ENCODE measurements at places on chromosomes 16 and 17.

GRCh38 chr17:58337600-58338453 lies 9.2 kb upstream of the TSPOAP1 start:
- no peak for DNase-seq

DNA sequence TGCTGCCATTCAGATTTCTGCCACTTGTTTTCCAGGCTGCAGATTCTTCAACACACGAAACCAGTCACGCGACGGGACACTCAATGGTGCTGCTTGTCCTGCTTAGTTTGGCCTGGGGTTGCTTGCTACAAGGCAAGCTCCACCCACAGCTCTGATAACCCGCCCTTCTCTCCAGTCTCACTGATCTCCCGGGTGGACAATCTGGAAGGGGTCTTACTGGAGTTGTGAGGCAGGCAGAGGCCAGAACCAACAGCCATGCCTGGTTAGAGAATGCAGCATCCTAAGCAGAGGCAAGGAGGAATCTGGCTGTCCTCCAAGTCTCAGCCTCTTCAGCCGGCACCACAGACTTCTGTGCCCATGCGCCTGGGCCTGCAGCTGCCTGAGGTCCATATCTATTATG lies 119.1 kb downstream of the KCNJ12 start:
- DNase-seq = no peak

DNA sequence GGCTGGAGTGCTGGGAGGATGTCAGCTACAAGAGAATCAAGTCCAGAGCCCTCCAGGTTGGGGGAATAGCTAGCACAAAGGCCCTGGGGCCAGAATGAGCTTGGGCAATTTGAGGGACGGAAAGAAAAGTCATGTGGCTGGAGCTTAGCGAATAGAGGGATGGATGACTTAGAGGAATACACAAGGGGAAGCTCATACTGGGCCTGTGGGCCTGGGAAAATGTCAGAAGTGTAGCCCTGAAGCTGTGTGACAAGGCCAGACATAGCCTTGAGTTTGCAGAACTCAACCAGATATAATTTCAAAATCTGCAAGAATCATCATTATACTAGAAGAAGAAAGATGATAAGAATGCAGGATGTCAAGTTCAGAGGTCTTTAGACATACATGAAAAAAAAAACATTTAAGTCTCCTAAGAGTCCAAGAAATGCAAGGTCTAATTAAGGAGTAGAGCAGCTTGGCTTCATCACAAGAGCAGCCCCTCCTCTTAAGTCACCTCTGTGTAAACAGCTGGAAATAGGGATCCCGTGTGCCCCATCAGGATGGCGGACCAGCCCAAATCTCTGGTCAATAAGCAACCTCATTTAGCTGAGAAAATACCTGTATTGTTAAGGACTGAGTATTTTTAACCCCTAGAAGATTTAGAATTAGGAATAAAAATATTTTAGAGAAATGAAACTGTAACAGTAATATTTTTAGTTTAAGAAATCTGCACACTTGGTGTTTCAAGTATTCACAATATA lies 66.6 kb downstream of the ABCC12 start:
- no peak for DNase-seq

- DNase-seq = no peak
These were observed 140.5 kb downstream of the CACNG3 start for GRCh38 chr16:24396350-24397271.

- DNase-seq = peak; percentile 14
These were observed 80.8 kb upstream of the CRHR1 start for GRCh38 chr17:45703348-45703747.

DNA sequence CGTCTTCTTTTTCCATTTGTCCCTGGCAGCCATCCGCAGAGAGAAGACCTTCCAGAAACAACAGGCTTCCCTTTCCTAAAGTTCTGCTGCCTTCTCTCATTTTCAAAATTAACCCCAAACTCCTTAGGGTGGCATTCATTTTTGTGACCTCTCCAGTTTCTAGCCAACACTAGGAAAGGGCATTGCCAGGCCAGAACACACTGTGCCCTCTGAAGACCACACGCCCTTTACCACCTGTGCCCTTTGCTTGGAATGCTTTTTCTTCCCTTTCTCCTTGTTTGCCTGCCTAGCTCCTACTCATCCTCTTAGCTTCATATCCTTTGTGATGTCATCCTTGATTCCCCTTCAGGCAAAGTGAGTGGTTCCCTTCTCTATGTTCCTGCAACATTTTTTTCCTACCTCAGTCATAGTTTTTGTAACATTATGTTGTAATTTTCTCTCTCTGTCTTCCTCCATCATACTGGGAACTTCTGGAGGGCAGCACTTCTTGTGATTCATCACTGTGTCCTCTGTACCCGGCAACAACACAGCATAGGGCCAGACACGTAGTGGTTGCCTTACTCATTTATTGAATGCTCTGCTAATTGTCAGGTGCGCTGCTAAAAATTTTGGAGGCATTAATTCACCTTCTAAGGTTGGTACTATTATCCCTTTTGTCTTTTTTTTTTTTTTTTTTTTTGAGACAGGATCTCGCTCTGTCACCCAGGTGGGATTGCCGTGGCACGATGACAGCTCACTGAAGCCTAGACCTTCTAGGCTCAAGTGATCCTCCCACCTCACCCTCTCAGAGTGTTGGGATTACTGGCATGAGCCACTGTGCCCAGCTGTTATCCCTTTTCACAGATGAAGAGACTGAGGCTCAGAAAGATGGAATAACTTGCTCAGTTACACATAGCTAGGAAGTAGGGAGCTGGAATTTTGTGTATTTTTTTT lies 1.0 kb downstream of the KAT8 start:
- no peak for DNase-seq

GRCh38 chr16:24497440-24497839 lies 41.9 kb upstream of the RBBP6 start:
- no peak for DNase-seq
